ENCODE measurements at places on chromosomes 4 and X. TPM values are rescaled to one million over a fixed set of nuclear protein-coding genes. Genes with fewer than 3 reads are reported as not detected.

Gene CRLF2
- not detected for total RNA-seq

DNA sequence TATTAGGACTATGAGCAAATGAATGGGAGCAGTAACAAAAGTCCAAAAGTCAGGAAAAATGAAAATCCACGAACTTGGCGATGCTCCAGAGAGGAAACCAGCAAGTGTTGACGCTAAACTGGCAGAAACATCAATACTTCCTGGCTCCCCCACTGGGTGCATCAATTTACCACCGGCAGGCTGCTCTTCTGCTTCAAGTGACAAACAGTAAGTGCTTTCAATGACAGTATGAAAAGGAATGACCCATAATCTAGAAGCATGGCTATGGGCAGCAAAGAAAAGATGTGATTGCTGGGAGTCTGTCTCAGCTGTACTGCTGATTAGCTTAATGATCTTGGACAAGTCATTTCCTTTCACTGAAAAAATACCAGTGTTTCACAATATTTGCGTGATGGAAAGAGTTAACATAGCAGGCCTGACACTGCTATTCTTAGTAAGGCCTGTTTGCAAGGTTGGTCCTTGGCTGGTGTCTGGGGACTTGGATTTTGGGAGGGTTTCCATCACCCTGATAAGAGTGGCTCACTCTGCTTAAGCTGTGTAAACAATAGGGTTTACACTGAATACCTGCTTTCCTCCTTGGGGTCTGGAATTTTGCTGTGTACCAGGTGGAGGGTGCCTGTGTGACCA is 8.7 kb downstream of the ATP11C start:
- no peak for DNase-seq

- no peak for DNase-seq
These were observed 1847.0 kb upstream of the PCDH10 start for GRCh38 chr4:131302108-131302507.

DNA sequence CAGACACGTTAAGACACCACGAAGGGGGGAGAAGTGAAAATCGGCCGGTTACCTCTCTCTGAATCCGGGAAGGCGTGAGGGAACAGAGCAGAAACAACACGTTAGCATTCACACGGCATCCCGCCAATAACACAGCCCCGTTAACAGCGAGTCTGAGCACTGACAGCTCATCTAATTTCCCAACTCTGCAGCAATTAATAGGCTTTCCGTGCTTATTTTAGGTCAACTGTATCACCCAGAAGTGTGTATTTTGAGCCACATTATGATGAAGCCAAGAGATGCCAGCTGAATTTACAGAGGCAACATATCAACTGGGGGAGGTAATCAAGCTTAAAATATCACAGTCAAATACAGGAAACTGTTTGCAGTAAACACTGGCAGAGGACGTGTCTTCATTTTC is 92.6 kb downstream of the NSUN7 start:
- no peak for DNase-seq

GRCh38 chr4:74366367-74366911 is 1.5 kb downstream of the EREG start:
- DNase-seq: no peak

Gene NR3C2
- total RNA-seq: 50.7 TPM

Gene PDCL2
- total RNA-seq: not detected

Gene RPA4
- 0.41 TPM for total RNA-seq

- DNase-seq: no peak
These were observed 83.2 kb downstream of the FUNDC1 start for GRCh38 chrX:44459501-44459900.

Gene QDPR
- total RNA-seq: 22.3 TPM

- no peak for DNase-seq
These were observed 70.8 kb downstream of the ANXA3 start for GRCh38 chr4:78622253-78622979.

GRCh38 chr4:1169691-1170096 is 2.7 kb downstream of the SPON2 start:
- DNase-seq: no peak

DNA sequence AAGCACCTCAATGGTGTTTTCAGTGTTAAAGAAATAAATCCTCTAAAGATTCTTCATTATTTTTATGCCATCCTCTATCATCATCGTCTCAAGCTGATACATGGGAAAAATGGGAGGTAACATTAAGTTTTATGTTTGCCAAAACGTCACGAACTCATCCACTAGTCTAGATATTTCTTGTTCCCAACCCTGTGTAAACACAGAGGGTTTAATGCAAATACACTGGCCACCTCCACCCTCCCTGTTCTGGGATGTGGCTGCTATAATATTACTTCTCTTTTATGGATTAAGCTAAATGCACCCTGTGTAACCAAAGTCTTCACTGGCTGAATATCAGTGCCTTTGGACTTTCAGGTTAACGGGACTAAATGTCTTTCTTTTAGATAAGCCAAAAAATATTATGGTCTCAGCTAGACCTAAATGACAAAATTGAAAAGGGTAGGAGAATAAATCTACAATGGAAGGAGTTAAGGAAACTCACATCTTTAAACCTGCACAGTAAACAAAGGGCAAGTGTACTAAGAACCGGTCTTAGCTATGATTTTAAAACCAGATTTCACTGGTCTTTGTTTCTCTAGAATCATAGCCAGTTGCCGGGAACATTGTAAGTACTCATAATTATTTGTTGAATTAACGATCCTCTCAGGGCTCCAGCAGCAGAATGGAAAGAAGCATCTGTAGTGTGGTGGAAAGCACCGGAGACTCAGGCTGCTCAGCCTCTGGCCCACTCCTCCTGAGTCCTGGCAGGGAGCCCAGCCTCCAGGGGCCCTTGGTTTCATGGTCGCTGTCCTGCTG is 103.5 kb upstream of the NOCT start:
- no peak for DNase-seq

GRCh38 chr4:92952897-92953296 is 649.1 kb downstream of the GRID2 start:
- DNase-seq: no peak

- DNase-seq: peak; percentile 76
These were observed at the start of gene PCSK1N for GRCh38 chrX:48835524-48836329. PCSK1N (minus strand) TSS chrX:48835610; CDS start chrX:48835532, 78 bp downstream.

Gene GNPDA2
- 14.1 TPM for total RNA-seq

- DNase-seq: no peak
These were observed 454 bp downstream of the BTC start for GRCh38 chr4:74793757-74794381.

- no peak for DNase-seq
These were observed 9.1 kb downstream of the IL13RA1 start for GRCh38 chrX:118736394-118737010.

- DNase-seq: no peak
These were observed 1070.9 kb downstream of the STIM2 start for GRCh38 chr4:27931584-27931983.

DNA sequence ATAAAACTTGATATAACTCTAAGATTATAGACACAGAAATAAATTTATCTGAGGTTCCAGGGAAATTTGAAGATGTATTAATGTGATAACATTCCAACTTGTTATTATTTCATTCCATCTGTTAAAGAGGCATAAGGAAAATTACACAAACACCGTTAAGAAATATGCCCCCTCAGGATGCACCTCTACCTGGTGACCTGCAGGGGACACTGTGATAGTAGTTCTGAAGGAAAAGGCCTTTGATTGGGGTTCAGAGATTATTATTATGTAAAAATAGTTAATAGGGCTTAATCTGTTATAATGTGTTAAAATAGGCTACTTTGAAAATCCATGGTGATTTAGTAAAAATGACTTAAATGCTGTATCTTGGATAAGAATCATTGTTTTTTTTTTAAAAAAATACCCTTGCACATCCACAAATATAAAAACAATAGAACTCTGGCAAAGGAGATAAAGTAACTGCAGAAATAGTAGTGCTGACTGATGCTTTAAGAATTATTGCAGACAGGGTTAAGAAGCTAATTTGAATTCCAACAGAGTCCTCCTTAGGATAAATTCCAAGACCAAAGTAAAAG is 6.1 kb upstream of the ABRAXAS1 start:
- no peak for DNase-seq

- DNase-seq: no peak
These were observed 310.1 kb upstream of the SPOCK3 start for GRCh38 chr4:167544391-167544790.

Gene PPP2R2C
- not detected for total RNA-seq

DNA sequence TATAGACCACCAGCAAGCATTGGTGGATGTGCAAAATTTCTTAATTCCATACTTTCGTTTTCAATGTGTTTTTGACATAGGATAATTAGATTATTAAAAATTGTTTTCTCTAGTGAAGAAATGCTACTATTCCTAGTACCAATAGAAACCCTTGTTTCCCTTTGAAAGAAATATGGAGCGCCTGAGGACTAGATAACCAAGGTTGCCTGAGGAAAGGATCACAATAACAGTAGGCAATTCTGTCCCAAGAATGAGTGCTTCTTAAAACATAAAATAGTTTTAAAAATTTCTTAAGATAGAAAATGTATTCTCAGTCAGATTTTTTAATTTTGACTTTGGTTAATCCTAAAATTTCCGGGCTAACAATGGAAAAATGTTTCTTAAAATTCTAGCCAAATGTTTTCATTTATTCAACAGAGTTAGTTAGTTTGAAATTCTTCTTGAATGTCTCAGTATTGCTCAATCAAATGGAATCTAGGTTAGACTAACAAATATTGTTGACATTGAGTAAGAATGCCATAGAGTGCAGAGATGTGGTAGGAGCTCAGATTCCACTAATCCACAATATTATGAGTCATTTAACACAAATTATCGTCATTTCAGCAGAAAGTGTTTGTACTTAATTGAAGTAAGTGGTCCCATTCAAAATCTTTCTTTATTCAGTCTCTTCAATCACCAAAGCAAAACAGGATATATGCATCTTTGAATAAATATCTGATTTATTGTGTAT is 666.0 kb downstream of the GRID2 start:
- DNase-seq: no peak

Gene RADX
- total RNA-seq: 12.5 TPM

GRCh38 chr4:141957416-141957815 is 321.0 kb downstream of the IL15 start:
- DNase-seq: no peak

Gene SRPX
- not detected for total RNA-seq

GRCh38 chr4:102141842-102142241 is 203.4 kb downstream of the SLC39A8 start:
- DNase-seq: no peak

- no peak for DNase-seq
These were observed 79.2 kb downstream of the RTL5 start for GRCh38 chrX:72052415-72053090.

- DNase-seq: no peak
These were observed 3.3 kb upstream of the ADH7 start for GRCh38 chr4:99438405-99438780.

Gene ADH1C
- total RNA-seq: not detected

DNA sequence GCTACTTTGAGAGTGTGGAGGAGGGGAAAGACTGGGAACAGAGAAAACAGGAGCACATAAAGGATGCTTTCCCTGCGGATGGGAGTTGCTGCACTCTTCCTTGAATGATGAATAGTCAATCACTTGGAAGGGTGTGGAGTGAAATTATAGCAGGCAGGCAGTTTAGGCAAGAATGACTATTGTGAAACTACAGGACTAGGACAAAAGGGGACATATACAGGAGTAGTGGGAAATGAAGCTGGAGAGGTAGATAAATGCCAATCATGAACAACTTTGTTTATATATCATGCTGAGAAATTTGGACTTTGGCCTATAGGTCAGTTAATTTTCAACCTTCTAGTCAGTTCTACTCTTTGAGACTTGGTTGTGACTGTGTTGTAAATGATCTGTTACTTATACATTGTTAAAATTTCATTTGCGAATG is 76.9 kb downstream of the PAQR3 start:
- DNase-seq: no peak

- DNase-seq: no peak
These were observed 44.1 kb downstream of the SLC16A2 start for GRCh38 chrX:74465424-74465823.

Gene CABS1
- not detected for total RNA-seq

DNA sequence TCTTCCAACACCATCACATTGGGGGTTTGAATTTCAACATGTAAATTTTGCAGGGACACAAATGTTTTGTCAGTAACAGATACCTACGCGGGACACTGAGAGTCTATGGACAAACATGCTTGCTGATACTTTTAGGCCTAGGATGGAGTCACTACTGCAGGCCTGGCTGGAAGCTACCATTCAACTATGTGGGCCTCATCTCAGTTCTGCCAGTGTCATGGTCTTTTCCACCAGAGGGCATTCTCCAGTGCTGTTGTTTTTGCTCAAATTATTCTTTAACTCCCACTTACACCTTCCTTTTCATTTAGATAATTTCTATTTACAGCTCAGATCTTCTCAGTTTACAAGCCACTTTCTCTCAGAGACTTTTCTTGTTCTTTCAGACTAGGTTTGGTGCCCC is 7.0 kb upstream of the ANK2 start:
- DNase-seq: no peak

GRCh38 chr4:168411318-168412150 is 68.8 kb downstream of the DDX60L start:
- DNase-seq: no peak

- DNase-seq: no peak
These were observed 6.6 kb upstream of the CLDN24 start for GRCh38 chr4:183328832-183329231.

DNA sequence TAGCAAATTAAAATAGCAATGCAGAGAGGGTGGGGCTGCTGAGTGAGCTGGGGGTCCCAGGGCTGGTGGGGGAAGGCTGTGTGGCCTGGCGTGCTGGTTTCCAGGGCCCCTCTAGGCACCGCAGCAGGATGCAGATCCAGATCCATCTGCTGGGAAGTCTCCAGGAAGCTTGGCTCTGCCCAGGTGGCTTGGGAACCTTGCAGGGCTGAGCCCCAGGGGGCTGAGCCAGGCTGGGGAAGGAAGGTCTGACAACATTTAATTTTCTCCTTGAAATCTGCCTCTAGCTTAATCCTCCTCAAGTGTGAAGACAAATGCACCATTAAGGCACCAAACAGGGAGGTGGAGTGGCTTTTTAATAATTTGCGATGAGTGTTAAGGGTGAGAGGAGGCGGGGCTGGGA is 31.7 kb downstream of the SORCS2 start:
- DNase-seq: no peak

DNA sequence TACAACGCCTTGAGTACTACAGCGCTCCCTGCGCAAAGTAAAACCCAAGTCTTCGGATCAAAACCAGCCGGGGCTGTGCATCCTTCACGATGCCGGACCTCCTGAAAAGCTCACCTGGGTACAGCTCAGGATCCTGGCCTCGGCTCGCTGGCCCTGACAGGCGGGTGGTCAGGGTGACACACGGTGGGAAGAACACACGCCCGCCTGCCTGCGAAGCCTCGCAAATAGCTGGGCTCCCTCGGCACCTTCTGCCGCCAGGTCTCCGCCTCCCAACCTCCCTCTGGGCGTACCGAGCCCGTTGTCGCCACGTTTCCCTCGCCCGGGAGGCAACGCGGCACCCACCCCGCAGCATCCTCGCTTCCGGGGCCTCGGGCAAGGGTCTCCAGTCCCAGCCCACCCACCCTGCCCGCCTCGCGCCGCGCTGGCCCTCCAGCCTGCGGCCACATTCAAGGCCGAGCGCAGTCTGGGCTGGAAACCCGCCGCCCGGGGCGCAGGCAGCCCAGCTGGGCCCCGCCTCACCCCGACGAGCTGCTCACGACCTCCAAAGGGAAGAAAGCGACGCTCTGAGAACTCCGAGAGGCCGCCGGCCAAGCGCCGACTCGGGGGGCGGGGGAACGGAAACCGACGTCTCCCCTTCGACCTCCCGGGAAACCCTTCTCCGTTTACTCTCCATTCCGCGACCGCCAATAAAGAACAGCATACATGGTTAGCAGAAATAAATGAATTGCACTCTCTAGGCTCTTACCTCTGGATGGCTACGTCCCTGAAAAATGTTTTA is 511 bp downstream of the PPM1K start:
- peak; percentile 84 for DNase-seq

Gene GYG2
- not detected for total RNA-seq

Gene MAGEA12
- total RNA-seq: not detected

Data from naive thymus-derived CD8-positive, alpha-beta T cell (primary cell).